ENCODE measurements at places on chromosomes 6 and 20.

DNA sequence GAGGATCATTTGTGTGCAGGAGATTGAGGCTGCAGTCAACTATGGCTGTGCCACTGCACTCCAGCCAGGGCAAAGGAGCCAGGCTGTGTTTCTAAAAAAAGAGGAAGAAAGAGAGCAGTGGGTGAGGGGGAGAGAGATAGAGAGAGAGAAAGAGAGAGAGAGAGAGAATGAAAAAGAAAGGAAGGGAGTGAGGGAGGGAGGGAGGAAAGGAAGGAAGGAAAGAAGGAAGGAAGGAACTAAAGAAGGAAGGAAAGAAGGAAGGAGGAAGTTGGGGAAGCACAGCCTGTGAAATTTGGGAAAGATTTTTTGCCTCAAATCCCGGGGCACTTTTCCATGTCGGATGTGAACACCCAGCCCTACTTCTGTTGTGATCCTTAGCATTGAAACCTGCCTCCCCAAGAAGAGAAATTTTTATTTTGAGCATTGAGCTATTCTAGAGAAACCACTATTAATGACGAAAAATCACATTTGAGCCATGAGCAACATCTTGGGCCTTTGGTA, 57.8 kb downstream of the FOXA2 start:
- no peak for DNase-seq

- DNase-seq = no peak
Observed at GRCh38 chr6:99808992-99809391, 185.0 kb downstream of the MCHR2 start.

- DNase-seq = no peak
Observed at GRCh38 chr6:148435386-148435785, 92.7 kb downstream of the SASH1 start.

DNA sequence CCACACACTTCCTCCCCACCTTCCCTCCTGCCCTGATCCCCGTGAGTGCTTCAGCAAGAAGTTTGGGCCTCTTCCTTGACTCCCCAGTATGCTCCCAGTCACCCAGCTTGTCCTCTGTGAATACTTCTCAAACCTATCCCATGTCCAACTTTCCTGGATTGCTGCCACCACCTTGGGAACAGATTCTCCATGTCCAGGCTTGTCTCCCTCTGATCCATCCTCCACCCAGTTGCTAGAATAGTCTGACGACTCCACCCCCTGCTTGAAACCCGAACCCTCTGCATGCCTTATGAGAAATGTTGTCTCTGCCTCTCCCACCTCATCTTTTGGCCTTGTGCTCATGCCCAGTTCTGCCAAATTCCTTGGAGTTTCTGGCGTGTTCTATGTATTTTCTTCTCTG, 108.0 kb downstream of the PPP1R14C start:
- no peak for DNase-seq

DNA sequence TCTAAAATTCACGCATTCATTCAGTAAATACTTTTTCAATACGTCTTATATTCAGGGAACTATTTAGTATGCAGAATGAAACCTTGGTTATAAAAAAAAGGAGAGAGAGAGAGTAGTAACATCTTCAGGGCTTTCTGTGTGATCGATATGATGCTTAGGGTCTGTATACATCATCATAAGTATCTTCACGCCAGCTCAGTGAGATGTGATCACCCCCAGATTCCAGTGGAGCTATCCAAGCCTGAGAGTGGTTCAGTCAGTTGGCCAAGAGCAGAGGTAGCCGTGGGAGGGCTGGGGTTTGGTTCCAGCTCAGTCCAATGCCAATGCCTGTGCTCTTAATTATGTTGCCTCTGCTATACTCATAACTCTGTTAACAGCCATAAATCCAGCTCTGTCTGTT, 8.6 kb downstream of the CD83 start:
- no peak for DNase-seq

DNA sequence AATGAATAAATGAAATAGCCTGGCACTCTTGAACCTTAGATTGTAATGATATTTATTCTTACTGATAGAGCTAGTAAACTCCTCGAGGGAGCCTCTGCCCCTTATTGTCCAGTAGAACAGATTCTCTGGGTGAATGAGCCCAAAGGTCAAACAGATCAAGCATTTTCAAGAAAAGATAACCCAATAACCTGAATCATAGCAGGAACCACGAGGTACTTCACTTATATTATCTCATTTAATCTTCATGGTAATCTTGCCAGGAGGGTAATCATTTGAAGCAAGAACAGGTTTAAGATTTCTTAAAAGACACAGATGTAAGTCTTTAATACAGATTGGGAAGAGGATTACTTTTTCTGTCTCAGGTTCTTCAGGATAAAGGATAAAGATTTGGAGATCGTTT, 17.0 kb upstream of the TBCC start:
- no peak for DNase-seq

GRCh38 chr20:39986173-39986904, 702.7 kb downstream of the MAFB start:
- no peak for DNase-seq
